ENCODE measurements at places on chromosomes 11 and 22.

DNA sequence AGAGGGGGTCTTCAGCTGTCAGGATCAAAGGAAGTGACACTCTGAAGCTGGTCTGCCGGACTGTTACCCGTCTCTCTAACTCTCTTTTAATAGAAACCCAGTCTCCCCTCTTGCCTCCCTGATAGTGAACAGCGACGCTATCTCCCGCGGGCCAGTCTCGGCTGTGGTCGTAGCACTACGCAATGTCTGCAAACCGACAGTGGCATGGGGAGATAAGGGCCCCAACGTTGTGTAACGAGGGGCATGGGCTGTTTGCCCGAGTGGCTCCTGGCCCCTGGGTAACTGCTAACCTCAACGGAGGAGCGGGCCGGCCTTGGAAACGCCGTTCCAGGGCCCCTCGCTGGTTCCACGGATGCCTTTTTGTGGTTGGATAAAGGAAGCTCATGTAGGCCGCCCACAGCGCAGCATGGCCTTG lies 23.3 kb downstream of the ZBTB16 start:
- no peak for DNase-seq

DNA sequence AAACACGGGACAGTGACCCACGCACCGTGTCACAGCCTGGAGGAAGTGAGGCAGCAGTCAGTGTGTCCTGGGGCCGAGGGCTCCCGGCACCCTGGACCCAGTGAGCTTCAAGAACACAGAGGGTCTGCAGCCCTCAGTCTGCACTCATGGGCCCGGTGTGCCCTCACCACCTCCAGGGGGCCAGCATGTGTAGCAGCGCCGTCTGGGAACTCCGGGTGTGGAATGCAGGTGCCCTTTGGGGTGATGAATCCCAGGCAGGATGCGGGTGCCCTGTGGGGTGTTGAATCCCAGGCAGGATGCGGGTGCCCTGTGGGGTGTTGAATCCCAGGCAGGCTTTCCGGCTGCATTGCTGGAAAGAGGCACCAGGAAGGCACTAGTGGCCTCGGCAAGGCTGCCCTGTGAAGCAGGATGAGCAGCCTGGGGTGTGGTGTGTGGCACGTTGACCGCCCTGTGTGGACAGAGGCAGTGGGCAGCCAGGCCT lies 1399.9 kb downstream of the BRD1 start:
- DNase-seq = no peak

DNA sequence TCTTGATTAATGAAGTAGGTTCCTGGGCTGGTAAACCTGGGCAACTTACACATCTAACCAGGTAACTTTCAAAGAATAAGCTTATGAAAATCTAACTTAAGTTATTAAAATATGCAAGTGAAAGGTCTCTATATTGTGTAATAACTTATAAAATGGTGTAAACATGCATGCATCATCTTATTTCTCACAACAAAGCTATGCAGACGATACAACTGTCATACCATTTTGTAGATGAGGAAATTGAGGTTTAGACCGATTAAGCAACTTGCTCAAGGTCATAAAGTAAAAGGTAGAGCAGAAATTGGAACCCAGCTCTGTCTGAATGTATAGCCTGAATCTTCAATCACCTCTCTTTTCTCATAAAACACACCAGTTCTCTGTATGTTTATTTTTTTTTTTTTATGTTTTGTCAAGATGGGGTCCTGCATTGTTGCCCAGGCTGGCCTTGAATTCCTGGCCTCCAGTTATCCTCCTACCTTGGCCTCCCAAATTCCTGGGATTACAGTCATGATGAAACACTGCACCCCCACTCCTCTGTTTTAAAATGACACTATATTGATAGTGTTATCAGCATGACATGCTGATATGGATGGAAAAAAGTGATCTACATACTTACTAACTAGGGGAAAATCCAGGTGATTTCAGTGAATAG lies 109.6 kb downstream of the SGSM3 start:
- peak; percentile 43 for DNase-seq

DNA sequence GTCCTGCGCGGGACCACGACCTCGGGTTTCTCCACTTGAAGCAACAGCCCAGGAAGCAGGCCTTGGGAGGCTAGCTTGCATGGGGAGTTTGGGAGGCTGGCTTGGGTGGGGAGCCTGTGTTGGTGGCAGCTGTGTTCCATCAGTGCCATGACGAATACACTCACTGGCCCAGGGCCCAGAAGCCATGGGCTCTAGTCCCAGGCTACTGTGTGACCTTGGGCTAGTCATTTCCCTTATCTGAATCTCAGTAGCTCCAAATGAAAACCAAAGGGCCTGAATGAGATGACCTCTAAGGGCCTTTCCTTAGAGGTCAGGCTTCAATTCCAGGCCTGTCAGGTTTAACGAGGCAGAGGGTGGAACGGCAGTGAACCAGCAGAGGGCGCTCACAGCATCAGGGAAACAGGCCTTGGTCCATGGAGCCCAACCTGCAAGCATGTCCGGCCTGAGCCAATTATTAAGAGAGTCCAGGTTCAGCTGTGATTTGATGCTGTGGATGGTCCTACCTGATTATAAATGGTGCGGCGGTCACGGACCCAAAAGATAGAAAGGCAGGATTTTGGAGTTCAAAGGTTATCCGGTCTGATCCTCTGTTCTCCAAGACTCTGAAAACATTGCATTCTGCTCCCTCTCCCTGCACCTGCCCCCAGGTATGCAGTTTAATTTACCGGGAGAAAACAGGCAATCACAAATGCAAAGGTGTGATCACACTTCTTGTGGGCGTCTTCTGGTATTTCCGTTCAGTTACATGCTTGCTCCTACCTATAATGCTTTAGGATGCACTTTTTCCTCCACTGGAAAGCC lies 15.9 kb downstream of the PTPN5 start:
- peak; percentile 70 for DNase-seq

Data from foreskin fibroblast (primary cell).